DMS79 treated with DMSO at 0.1 percent for 48 hours (cell line): ENCODE measurements at places on chromosomes 16 and 17.

- no peak for DNase-seq
Observed at GRCh38 chr16:14106457-14106856, 35.3 kb downstream of the MRTFB start.

- no peak for DNase-seq
Observed at GRCh38 chr17:64147110-64148016, 17.4 kb upstream of the ERN1 start.

DNA sequence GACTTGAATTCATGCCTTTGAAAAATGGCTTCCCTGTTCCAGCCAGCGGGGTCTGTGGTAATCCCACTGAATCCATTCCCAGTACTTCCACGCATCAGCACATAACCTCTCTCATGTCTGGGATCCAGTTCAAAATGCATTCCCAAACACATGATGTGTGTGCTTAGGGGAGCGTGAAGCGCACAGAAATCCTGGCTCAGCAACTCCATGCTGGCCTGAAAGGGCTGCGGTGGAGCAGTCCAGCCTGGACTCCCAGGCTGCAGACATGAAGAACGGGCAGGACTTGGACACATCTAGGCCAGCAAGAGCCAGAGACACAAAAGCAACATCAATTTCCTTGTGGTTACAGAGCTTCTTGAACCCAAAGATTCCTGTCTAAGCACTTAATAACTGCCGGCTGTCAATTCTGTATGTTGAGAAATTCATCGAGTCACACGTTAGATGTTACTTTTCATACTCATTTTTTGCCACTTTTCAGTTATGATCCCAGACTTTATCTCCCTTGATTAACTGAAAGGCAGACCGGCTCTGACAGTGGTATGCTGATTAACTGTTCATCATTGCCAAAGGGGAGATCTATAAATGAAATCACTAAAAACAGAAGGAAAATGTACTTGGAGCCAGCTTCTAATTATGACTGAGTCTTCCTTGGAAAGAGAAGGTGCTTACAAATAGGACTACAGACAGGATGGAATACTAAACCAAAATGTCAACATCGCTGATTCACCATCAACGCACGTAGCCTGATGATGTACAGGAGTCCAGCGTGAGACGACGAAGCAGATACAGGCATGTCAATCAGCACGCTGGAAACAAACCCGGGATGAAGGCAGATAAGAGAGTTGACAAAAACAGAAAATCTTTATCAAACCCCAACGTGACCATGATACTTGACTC lies 23.0 kb downstream of the NSMCE1 start:
- no peak for DNase-seq

DNA sequence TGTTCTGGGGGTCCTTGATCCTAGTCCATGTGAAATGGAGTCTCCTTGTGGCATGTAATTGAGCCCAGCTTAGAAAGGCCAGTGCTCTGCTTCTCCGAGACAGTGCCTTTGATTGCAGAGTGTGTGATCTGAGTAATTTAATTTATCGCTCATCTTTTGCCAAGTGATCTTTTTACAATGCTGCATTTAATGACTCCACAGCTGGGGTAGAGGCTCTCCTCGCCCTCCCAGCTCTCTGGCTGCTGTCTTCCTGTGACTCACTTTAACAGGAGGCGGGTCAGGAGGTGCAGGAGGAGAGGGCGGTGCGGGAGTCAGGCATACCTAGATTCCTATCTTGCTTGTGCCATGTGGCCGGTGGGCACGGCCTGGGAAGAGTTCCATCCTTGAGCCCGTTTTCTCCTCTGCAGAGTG lies 113.4 kb upstream of the FOXF1 start:
- DNase-seq, result no peak

GRCh38 chr17:32912218-32912897 lies 15.6 kb upstream of the TMEM98 start:
- DNase-seq, result no peak

DNA sequence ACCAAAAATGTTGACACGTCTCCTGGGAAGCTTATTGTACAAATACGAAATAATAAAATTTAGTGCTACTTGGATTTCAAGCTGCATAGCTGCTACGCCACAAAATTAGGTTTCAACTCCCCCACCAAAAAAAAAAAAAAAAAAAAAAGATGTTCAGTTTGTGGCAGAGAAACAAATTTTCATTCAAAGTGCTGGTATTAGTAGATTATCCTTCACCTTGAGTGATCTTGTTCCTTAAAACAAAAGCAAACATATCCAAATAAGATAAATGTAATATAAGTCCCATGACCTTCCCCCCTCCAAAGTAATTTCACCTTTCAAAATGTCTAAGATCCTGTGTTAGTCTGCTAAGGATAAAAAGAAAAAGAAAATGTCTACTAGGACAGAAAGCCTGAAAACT lies 2.2 kb downstream of the TOB1 start:
- no peak for DNase-seq

GRCh38 chr16:71464231-71464630 lies 2.2 kb upstream of the ZNF23 start:
- DNase-seq, result no peak

DNA sequence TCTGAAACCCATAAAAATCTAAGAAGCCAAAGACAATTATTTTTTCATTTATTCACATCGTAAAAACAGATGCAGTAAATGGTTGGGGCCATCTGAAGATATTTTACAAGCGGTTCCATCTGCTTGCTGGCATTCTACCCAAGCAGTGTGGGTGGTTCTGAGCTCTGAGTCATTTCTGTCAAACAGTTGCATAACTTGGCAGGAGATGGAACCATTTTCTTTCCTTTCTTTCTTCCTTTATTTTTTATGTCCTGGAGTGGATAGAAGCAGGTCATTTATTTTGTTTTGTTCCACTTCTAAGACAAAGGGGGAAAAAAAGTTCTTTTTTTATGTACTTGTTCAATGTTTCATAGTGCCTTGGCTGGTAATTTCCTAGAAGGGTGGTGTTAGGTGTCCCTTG lies 1151.9 kb upstream of the GOT2 start:
- no peak for DNase-seq
